AML-193 (cell line): ENCODE measurements at places on chromosomes 5 and 9.

DNA sequence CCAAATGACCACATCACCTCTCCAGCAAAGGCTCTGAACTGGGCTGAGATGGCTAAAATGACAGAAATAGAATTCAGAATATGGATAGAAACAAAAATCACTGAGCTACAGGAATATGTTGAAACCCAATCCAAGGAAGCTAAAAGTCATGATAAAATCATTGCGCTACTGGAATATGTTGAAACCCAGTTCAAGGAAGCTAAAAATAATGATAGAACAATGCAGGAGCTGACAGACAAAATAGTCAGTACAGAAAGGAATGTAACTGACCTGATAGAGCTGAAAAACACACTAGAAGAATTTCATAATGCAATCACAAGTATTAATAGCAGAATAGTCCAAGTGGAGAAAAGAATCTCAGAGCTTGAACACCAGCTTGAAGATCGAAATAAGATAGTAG lies 394.9 kb upstream of the GRAMD2B start:
- no peak for DNase-seq

GRCh38 chr9:107260437-107261081 lies 22.5 kb upstream of the RAD23B start:
- DNase-seq = no peak

- DNase-seq = no peak
Measured at GRCh38 chr5:43482490-43483297, 971 bp downstream of the TMEM267 start.

DNA sequence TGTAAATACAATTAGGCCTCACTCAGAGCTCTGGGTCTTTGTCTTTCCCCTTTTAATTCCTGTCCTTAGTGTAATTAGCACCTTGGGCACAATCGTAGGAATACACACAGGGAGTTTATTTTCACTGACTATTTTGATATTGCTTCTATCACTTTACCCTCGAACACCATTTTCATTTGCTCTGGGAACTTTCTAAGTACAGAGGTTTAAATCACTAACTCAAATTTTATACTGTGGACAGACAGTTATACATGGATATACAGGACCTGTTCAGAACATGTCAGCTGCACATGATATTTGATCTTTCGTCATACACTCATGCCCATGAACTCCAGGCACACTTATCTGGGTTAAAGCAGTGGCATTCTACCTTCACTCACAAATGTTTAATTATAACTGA lies 217.8 kb upstream of the TMEM161B start:
- no peak for DNase-seq

GRCh38 chr9:131666774-131667173 lies 73.1 kb downstream of the RAPGEF1 start:
- DNase-seq = no peak

- no peak for DNase-seq
Measured at GRCh38 chr9:84773022-84773421, 103.5 kb downstream of the NTRK2 start.

DNA sequence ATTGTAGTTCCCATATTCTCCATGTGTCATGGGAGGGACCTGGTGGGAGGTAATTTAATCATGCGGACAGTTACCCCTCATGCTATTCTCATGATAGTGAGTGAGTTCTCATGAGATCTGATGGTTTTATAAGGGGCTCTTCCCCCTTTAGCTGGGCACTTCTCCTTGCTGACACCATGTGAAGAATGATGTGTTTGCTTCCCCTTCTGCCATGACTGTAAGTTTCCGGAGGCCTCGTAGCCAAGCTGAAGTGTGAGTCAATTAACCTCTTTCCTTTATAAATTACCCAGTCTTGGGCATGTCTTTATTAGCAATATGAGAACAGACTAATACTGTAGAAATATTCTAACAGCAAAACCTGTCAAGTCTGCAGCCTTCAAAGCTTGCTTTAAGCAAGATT lies 293.2 kb downstream of the CTNND2 start:
- DNase-seq = no peak

DNA sequence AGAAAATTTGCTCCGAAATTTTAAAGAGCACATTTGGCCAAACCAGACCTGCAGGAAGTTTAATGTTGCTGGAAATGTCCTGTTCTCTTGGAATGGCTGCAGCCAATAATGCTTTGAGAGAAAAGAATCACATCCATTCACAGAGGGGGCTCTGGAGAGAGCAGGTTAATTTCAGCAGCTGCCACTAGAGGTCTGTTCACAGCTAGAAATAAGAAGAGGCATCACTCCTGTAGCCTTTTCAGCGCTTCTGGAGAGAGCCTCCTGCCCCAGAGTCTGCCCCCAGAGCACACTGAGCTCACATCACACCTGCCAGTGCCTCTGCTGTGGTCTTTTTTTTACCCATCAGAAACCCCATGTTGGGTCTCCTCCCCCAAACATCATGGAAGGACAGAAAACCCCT lies 124.8 kb upstream of the RAD23B start:
- no peak for DNase-seq

DNA sequence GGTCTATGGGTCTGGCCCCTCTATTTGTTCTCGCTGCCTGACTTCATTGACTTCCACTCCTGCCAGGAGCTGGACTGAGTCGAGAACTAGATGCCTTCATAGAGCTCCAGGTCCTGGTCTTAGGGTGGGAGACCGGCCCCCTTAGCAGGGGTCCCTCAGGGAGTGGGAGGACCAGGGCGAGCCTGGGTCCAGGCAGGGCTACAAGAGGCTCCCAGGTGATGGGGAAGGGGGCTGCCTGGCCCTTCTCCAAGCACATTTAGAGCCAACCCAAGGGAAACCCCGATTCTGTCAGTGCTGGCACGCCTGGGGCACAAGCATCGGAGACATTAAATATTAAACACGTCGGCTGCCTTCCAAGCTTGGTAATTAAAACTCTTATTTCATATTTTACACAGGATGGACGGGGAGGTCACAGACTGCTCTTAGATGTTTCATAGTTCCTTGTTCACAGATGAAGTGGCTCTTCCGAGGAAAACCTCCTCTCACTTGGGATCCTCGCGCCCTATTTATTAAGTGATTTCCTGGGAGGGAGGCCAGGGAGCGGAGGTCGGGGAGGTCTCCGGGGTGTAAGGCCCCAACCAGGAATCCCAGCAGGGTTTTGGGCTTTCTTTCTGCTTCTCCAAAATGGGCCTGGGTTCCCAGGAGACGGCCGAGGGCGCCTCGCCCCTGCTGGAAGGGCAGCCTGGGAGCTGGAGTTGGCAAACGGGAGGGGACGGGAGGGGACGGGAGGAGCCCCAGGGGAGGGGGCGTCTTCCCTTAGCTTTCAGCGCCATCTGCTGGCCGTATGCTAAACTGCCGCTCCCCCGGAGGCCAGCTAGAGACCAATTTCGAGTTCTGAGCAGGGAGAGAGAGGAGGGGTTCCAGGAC lies 23.4 kb upstream of the ZBTB43 start:
- DNase-seq = peak; percentile 38
